ENCODE measurements at places on chromosomes 4 and X.

DNA sequence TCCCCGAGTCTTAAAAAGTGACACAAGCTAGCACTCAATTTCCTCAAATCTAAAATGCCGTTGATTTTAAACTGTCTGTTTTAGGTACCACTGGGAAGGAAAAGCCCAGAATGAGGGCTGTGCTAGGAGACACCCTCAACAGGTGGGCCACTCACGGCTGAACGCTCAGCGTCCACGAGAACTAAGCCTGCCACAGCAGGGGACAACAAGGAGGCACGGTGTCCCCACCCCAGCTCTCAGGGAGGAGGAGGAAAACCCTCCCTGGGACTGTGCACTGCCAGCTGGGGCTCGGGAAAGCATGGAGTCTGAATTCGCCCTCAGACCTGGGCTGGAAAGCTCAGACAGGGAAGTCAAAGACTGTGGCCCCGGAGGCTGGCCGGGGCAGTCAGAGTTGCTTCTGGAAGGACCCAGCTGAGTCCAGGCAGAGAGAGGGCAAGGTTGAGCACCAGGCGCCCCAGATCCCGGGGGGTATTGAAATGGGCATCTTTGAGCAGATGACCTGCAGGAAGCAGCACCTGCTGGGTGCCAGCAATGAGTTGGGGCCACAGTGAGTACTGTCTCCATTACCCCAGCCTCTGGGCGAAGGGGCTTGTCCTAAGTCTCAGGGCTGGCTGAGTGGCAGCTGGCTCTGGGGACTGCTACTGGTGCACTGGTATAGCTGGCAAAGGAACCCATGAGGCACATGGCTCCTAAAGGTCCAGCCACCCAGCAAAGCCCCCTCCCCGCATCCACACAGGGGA, 769 bp upstream of the CPZ start:
- DNase-seq = peak; percentile 46

GRCh38 chr4:184010696-184011095, 105.6 kb downstream of the STOX2 start:
- no peak for DNase-seq

DNA sequence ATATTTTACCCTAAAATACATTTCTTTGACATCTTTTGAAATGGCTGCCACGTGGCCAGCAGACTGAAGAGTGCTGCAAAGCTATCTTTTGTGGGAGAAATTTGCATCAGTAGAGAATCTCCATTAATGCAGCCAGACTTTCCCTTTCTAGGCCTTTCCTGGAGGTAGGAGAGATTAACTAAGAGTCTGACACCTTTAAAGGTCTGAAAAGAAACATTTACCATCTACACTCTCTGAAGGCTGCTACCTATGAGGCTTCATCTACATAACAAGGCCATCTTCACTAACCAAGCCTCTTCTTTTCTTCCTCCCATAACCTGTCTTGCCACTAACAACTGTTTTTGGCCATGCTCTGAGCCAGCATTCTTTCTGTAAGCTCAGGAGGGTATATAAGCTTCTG, 17.8 kb upstream of the SPRY1 start:
- no peak for DNase-seq

- DNase-seq = no peak
Observed at GRCh38 chr4:99668472-99668871, 10.8 kb upstream of the C4orf54 start.

GRCh38 chr4:39096847-39097246, 34.8 kb downstream of the KLHL5 start:
- no peak for DNase-seq

GRCh38 chrX:107742700-107743191, 32.8 kb downstream of the TSC22D3 start:
- no peak for DNase-seq

- DNase-seq = no peak
Observed at GRCh38 chr4:40466789-40467188, 131.7 kb downstream of the CHRNA9 start.

- no peak for DNase-seq
Observed at GRCh38 chr4:11297201-11297600, 131.5 kb downstream of the HS3ST1 start.

DNA sequence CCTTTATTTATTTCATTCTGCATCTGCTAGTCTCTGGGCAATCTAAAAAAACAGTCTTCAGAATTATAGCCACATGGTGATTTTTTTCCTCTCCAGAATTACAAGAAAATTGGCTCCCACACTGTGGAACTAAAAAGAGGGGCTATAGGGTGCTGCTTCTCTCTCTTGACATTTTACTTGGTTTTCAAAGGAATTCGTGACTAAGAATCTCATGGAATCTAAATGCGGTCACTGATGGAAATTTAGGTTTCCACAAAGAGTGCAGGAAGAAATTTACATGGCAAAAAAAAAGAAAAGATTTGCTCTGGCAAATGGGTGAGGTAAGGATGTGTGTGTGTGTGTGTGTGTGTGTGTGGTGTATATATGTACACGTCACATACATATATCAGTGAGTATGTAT, 10.2 kb downstream of the ATXN3L start:
- DNase-seq = no peak

DNA sequence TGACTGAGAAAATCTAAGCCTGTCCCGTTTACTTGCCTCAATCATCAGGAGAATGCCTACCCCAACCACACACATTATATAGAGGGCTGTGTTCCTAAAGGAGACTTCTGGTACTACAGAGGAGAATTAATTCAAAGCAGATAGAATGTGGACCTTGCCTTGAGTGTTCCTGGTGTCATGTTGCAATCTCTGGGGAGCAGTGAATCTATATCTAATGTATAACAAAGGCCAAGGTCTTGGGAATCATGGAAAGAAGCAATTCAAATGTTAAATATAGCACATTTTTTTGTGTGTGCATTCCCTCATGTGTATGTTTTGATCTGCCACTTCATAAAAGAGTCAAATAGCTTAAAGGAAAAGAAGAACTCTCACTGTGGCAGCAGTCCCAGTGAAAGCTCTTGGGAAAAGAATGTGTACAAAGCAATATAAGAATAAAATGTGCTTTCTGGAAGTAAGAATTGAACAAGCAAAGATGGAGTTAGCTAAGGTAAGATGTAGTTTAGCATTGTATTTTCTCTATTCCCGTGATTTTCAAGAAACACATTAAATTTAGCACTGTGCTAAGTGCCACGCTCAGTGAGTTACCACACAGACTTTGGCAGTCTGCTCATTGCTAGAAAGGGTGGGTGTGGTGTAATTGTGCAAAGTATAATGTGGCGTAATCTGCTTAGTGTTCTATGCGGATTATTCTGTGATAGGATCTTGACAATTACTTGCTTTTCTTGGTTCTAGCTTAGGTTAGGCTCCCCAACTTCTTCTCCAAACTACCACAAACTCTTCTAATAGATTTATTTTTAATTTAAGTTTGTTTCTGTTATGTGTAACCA, 13.7 kb downstream of the ADH6 start:
- no peak for DNase-seq

DNA sequence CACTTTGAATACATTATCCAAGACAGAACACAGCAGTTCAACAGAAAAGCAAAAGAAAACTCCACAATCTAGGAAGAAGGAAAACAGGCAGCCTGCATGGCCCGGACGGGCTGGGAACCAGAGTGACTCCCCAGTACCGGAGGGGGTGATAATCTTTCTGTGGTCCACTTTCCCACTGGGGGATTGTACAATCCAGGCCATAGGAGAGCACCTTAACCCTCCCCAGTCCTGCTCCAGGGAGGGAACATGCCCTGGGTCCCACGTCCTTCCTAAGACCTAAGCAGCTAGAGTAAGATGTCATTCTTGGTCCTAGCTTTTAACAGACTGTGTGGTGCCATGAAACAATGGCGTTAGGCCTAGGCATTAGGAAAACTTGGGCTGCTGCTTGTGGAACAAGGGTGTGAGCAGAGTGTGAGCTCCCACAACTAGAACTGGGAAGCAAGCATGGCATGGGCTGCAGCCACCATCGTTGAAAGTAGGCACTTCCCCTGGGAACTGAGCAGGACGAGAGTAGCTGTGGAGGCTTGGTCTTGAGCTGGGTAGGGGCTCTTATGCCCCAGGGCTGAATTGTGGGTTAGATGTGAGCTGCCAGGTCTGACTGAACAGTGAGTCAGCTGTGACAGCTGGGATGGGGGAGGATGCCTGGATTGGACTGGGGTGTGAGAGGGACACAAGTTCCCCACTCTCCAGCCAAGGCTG, 42.4 kb downstream of the NAT8L start:
- no peak for DNase-seq

DNA sequence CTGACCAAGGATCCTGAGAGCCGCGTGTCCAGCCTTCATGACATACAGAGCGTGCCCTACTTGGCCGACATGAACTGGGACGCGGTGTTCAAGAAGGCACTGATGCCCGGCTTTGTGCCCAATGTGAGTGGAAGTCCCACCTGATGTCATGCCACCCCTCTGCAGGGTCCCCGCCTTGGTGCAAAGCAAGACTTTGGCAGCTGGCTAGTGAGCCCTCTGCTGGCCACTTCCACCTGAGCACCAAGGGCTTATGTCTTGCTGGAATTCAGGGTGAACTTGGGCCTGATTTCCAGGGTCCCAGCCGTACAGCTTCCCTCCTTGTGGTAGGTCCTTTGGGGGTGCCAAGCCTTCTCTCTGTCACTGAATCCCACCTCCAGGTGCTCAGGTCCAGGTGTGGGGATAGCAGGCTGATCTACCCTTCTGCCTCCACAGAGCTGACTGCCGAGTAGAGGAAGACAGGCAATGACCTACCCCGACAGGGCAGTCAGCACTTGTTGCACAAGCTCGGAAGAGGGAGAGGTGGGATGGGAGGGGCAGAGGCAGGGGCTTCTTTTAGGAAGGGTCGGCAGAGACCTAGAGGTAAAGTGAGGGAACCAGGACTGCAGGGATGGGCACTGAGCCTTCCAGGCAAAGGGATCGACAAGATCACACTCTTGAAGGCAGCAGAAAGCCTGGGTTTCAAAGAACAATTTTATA, 248.1 kb downstream of the EVC2 start:
- peak; percentile 75 for DNase-seq

- DNase-seq = no peak
Observed at GRCh38 chr4:156528216-156528615, 443.4 kb downstream of the PDGFC start.

GRCh38 chr4:20625426-20625825, 74.8 kb upstream of the PACRGL start:
- DNase-seq = no peak

GRCh38 chr4:152785639-152786615, 6.2 kb downstream of the ARFIP1 start:
- no peak for DNase-seq

DNA sequence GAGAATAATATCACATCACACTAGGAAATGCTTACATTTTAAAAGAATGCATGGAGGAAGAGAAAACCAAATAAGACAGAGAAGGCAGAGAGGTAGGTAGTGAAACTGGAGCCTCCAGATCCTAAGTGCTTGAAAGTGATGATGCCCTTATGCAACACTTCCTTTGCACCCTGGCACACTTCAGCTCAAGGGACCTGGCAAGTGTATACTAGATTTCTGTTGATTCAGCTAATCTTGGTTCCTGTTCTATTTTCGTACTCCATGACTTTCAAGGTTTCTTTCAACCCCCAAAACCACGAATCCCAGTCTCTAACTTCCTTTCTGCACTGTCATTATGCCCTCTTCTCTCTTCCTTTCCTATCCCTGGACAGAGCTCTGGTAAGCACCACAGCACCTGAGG, 36.9 kb upstream of the SH3KBP1 start:
- no peak for DNase-seq

Measured in 8988T (cell line).